Activated CD4-positive, alpha-beta T cell treated with anti-CD3 and anti-CD28 coated beads, Interleukin-2, amount 10 ng/mL, durations not matched to agents 24 days and 14 days (primary cell): ENCODE measurements at places on chromosomes 11 and 22. TPM values are rescaled to one million over a fixed set of nuclear protein-coding genes. Genes with fewer than 3 reads are reported as not detected.

TNKS1BP1 gene
- 23.7 and 24.2 TPM in 2 replicates for total RNA-seq

DNA sequence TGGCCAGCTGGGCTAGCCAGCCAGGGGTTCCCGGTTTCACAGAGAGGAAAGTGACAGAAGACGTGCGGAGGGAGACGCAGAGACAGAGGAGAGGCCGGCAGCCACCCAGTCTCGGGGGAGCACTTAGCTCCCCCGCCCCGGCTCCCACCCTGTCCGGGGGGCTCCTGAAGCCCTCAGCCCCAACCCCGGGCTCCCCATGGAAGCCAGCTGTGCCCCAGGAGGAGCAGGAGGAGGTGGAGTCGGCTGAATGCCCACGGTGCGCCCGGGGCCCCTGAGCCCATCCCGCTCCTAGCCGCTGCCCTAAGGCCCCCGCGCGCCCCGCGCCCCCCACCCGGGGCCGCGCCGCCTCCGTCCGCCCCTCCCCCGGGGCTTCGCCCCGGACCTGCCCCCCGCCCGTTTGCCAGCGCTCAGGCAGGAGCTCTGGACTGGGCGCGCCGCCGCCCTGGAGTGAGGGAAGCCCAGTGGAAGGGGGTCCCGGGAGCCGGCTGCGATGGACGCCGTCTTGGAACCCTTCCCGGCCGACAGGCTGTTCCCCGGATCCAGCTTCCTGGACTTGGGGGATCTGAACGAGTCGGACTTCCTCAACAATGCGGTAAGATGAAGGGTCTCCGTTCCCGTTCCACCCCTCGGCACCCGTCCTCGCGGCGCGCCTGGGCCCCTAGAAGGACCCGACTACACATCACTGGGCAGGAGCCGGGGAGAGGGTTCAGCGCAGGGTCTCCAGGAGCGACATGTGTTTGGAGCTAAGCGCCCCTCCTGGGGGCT lies at the start of gene CREB3L1:
Gene CREB3L1 (plus strand): TSS at position 41 of the 765 bp plus-strand sequence. CDS start 450 bp downstream, at position 491.
- DNase-seq = no peak

KCNK4 gene
- total RNA-seq = 0.23 and 0.24 TPM in 2 replicates

DNA sequence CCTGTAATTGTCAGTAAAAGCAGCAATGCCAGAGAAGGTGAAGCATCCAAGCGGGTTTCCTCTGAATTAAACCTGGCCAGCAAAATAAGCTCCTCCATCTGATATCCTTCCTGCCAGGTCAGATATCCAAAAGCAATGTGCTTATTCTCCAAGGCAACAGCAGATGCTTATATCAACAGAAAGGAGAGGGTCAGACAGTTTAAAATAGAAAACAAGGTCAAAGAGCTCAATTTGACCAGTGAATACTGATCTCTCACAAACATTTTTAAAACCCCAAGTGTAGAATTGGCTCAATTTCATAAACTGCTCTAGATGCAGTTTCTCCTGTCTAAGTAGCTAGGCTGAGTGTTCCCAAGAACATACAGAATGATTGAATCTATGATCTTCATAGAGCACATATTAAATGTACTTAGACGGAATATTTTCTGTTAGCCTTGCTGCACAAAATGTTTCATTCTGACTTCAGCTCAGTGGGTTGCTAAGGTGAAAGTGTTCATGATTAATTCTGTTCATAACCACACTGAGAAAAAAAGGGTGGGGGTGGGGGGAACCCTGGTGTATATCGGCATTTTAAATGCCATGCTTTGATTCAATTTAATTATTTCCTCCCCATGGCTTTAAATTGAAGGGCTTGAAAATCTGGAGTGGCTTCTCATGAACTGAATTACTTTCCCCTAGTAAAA lies 174.2 kb upstream of the ARHGAP20 start:
- no peak for DNase-seq

CALCB gene
- 0.58 and 0.99 TPM in 2 replicates for total RNA-seq

PARVG gene
- total RNA-seq = 48.9 and 52.2 TPM in 2 replicates

DNA sequence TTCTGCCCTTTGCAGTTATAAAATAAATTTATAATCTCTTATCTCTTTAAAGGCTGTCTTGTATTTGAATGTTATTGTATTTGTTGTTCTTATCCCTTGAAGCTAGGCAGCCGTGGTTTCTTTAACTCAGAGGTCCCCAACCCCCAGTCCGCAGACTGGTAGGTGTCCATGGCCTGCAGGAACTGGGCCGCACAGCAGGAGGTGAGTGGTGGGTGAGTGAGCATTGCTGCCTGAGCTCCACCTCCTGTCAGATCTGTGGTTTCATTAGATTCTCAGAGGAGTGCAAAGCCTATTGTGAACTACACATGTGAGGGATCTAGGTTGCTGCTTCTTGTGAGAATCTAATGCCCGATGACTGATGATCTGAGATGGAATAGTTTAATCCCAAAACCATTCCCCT lies 380.0 kb upstream of the CCDC90B start:
- no peak for DNase-seq

ZNF215 gene
- total RNA-seq = 3.4 and 3.6 TPM in 2 replicates

GRCh38 chr22:38291201-38291777 lies 18.5 kb upstream of the TMEM184B start:
- no peak for DNase-seq

- no peak for DNase-seq
Observed at GRCh38 chr11:120579611-120580031, 68.1 kb downstream of the GRIK4 start.
